ENCODE measurements at places on chromosomes 4 and X.
A peak's percentile ranks its signal among the peaks of the same experiment; 100 is the strongest.

GRCh38 chrX:78759081-78759480 is 11.6 kb downstream of the LPAR4 start:
- DNase-seq: no peak

GRCh38 chrX:47898024-47898423 is 61.3 kb downstream of the ZNF81 start:
- no peak for DNase-seq

- DNase-seq: peak; percentile 57
Observed at GRCh38 chrX:153723351-153724251, 586 bp downstream of the BCAP31 start.

DNA sequence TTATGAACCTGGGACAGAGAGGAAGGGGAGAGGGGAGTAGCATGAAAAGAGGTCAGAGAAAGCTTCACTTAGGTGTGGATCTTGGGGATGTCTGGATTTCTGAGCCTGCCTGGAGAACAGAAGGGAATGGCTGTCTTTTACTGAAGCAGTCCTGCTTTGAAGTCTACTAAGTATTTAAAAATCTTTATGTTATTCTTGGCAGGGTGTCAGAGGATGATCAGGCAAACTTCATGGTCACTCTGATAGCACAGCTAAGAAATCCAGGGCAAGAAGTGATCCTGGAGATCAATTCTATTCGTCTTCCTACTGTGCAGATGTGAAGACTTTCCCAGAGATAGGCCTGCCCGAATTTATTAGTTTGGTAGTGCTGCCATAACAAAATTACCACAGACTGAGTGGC is 464.4 kb upstream of the BOD1L1 start:
- DNase-seq: no peak

- DNase-seq: no peak
Observed at GRCh38 chr4:138223231-138223910, 18.8 kb downstream of the SLC7A11 start.

DNA sequence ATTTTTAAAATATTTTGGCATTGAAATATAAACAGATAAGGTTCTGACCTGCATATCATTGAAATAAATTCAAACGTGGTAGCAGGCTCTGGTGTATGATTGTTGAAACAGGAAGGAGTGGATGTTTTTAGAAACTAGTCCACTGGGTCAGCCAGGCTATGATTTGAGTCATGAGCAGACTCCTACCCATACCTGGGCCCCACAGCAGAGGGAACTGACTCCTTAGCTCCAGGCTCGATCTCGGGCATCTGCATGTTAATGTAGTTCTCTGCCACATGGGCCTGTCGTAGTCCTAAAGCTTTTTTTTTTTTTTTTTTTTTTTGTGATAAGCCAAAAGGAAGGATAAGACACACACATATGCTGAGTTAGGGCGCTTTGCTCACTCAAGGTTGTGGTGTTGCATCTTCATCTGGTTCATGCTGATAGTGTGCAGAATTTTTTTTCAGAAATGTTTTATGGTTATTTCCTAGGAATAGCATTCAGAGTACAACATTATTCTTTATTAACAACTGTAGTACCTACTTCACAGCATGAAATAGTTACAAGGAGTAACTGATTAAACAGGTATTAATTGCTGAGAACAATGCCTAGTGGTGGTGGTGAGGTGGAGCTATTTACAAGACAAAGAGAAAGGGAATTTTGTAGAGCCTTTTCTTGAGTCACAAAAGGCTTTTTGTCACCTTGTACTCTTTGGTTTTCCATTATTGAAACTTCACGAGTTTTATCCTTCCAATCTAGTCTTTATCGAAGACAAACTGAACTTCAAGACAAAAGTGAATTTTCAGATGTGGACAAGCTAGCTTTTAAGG is 27.3 kb downstream of the OFD1 start:
- no peak for DNase-seq

DNA sequence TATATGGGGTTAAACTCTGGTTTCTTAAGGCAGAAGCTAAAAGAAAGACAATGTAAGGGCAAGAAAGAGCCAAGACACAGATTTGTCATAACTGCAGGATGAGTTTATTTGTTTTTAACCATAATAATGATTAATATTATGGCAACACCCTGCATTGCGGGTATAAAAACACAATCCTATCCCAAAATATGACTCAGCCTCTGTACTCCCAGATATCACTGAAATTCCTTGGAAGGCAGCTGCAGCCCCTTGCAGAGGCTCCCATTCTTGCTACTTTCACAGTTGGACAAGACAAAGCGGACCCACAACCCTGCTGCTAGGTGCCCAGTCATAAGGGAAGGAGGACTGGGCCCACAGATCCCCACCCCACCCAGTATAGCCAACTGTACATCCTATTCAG is 20.4 kb upstream of the FGF16 start:
- no peak for DNase-seq

DNA sequence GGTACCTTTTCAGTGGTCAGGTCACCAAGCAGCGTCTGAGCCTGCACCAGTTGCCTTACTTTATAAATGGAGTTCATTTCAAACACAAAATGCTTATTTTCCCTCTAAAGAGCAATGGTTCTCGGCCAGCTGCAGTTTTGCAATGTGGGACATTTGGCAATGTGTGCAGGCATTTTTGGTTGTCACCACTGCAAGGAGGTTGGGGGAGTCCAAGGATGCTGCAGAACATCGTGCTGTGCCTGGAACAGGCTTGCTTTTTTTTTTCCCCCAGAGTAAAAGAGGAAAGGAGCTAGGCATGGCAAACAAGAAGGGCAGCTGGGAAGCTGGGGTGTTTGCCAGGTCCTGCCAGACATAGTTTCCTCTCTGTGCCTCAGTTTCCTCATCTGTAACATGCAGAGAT is 115.6 kb downstream of the GPR143 start:
- no peak for DNase-seq

GRCh38 chr4:70704215-70704930 is 16.0 kb downstream of the UTP3 start:
- no peak for DNase-seq

- no peak for DNase-seq
Observed at GRCh38 chr4:177287255-177287654, 22.4 kb upstream of the NEIL3 start.

DNA sequence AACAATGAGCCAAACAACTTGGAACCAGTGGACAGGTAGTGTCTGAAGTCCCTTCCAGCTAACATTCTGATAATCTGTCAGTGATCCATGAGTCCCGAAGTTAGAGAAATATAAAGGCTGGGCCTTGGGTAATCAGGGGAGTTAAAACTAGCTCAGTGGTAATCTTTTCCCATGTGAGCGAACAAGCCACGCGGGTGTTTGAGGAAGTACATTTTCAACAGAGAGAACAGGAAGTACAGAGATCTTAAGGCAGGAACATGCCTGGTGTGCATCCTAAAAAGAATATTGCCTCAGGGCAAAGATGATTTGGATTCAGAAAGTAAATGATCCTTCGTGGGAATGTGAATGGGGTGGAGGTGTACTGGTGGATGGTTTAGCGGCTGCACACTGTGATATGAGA is 42.9 kb downstream of the FNIP2 start:
- DNase-seq: no peak

- no peak for DNase-seq
Observed at GRCh38 chr4:172155838-172156345, 342.7 kb downstream of the GALNTL6 start.

DNA sequence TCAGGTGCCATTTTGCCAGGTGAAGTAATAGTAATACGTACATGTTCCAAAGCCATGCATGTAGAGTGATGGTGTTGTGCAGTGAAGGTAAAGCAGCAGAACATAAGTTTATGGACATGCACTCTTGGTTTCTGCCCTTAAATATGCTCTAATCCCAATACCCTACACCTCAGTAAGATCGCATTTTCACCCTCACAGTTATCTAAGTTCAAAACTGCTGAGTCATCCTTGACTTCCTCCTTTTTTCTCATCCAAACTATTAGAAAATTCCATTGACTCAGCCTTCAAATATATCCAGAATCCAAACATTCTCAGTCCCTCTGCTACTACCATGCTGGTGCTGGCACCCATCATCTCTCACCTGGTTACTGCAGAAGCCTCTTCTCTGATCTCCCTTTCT is 652.9 kb upstream of the IGFBP7 start:
- DNase-seq: no peak

- no peak for DNase-seq
Observed at GRCh38 chrX:128458888-128459287, 406.7 kb upstream of the ACTRT1 start.
